ENCODE measurements at places on chromosomes 6 and 20.

GRCh38 chr20:46543959-46544358 is 6.5 kb downstream of the OCSTAMP start:
- no peak for DNase-seq

- no peak for DNase-seq
Observed at GRCh38 chr6:54846857-54847674, 495 bp downstream of the FAM83B start.

DNA sequence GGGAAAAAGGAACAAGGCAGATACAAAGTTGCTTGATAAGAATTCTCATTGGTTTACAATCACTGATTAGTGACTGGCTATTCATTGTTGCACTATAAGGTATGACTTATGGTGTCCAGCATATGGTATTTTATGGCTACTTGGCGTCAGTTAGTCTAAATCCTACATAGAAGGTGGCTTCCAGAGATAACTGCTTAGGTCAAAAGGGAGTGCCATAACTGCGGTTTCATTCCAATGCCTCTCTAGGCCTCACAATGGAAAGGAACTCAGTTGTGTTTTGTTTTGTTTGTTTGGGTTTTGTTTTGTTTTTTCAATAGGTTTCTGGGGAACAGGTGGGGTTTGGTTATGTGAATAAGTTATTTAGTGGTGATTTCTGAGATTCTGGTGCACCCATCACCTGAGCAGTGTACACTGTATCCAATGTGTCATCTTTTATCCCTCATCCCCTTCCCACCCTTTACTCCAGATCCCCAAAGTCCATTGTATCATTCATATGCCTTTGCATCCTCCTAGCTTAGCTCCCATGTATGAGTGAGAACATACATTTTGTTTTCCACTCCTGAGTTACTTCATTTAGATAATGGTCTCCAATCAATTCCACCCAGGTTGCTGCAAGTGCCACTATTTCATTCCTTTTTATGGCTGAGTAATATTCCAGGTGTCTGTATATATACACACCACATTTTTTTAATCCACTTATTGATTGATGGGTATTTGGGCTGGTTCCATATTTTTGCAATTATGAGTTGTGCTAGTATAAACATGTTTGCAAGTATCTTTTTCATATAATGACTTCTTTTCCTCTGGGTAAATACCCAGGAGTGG is 7.0 kb downstream of the GOPC start:
- no peak for DNase-seq

DNA sequence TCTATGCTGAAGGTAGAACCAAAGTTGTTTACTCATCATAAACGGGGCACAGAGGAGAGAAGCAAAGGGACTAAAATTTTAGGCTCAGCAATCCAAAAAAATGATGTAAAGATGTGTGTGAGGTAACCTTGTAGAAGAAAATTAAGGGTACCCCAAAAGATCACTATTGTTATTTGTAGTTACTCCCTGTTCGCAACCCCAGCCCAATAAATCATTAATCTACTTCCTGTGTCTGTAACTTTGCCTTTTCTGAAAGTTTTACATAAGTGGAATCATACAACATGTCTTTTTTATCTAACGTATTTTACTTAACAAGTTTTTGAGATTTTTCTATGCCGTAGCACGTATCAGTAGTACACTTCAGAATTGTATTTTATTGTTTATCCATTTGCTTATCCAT is 1114.8 kb upstream of the GJE1 start:
- no peak for DNase-seq
